A673 (cell line): ENCODE measurements at places on chromosomes 11 and 22. TPM values are rescaled to one million over a fixed set of nuclear protein-coding genes. Genes with fewer than 3 reads are reported as not detected.

TRAF6 gene
- 25.5 and 28.6 TPM in 2 replicates for total RNA-seq

DNA sequence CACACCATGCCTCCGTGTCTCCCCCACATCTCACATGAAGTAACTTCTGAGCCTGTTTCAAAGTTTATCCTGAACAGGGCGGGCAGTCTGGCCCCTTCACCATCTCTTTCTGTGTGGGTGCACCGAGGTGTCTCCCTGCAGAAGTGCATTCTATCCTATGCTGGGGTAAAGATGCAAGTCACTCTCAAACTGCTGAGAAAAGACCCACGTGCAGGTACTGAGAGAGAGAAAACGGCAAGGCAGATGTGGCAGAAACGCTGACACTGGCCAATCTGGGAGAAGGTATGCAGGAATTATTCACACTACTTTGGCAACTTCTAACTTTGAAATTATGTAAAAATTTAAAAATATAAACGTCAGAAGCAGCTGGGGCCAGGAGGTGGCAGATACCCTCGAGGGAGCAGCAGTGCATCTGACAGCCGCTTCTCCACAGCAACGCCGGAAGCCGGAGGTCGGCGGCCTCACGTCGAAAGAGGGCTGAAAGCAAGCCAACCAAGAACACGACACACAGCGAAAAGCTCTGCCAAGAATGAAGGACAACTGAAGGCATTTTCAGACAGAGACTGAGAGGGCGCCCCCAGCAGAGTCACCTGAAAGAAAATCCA lies 34.2 kb upstream of the MOB2 start:
- H3K27ac ChIP-seq, result no peak overlapping the region
- H3K36me3 ChIP-seq, result no peaks in the 10 kb centered on the region
- DNase-seq, result no peak
- H3K27me3 ChIP-seq, result no peaks in the 10 kb centered on the region
- no peaks in the 10 kb centered on the region for H3K4me1 ChIP-seq

VPS11 gene
- 26.7 and 32.4 TPM in 2 replicates for total RNA-seq

DNA sequence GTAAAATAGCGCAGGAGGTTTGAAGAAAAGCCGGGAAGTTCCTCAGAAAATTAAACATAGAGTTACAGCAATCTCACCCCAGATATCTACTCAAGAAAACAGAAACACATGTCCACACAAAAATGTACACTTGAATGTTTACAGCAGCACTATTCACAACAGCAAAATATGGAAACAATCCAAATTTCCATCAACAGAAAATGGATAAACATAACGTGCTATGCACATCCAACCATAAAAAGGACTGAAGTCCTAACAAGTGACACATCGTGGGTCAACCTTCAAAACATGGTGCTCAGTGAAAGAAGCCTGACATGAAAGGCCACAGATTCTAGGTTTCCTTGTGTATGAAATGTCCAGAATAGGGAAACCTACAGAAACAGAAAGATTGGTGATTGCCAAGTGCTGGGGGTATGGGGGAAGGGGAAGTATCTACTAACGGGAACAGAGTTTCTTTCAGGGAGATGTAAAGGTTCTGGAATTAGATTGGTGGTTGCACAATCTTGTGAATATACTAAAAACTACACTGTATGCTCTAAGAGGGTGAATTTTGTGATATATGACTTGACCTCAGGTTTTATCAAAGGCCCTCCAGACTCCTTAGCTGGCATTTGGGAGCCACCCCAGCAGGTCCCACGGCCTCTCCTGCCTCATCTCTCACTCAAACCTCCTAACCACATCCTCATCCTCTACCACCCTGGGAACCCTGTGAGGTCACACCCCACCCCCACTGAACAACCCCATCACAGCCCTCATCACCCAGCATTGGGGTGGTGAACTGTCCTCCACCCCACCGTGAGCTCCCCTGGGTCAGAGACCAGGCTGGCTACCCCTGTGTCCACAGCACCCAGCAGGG lies 69.2 kb upstream of the PRR5 start:
- no peak for DNase-seq
- H3K36me3 ChIP-seq, result no peaks in the 10 kb centered on the region
- H3K4me1 ChIP-seq, result no peaks in the 10 kb centered on the region
- no peak overlapping the region for H3K27ac ChIP-seq

CABP4 gene
- not detected in 2 replicates for total RNA-seq
